ENCODE measurements at places on chromosomes 12 and 14. TPM values are rescaled to one million over a fixed set of nuclear protein-coding genes. Genes with fewer than 3 reads are reported as not detected.

RIC8B gene
- total RNA-seq, result 16.5 TPM

ENTPD5 gene
- total RNA-seq, result 14.4 TPM

ABCD4 gene
- 48.0 TPM for total RNA-seq

KERA gene
- total RNA-seq, result not detected

SLC10A1 gene
- not detected for total RNA-seq

ARMH4 gene
- 0.14 TPM for total RNA-seq

C12orf42 gene
- total RNA-seq, result 0.52 TPM

KRT77 gene
- total RNA-seq, result not detected

GOLGA5 gene
- 17.6 TPM for total RNA-seq

STXBP6 gene
- not detected for total RNA-seq

CIDEB gene
- total RNA-seq, result 6.9 TPM

NEUROD4 gene
- total RNA-seq, result not detected

DAO gene
- total RNA-seq, result not detected

HOXC5 gene
- total RNA-seq, result not detected

SAMD15 gene
- total RNA-seq, result 0.27 TPM

RAB35 gene
- total RNA-seq, result 59.6 TPM

MYH7 gene
- total RNA-seq, result not detected

NOS1 gene
- total RNA-seq, result 0.07 TPM

MUCL1 gene
- not detected for total RNA-seq

SLC16A7 gene
- total RNA-seq, result 41.8 TPM

OAS2 gene
- 56.6 TPM for total RNA-seq

CPNE6 gene
- total RNA-seq, result not detected

RHOJ gene
- total RNA-seq, result not detected

MAP3K9 gene
- 10.7 TPM for total RNA-seq

CMKLR1 gene
- not detected for total RNA-seq

MMP17 gene
- total RNA-seq, result not detected

HHIPL1 gene
- total RNA-seq, result 0.32 TPM

GPRC5D gene
- total RNA-seq, result not detected

TMEM132D gene
- not detected for total RNA-seq

TAS2R9 gene
- not detected for total RNA-seq

CCDC177 gene
- not detected for total RNA-seq

ADAM21 gene
- total RNA-seq, result 0.39 TPM

EXD2 gene
- 7.1 TPM for total RNA-seq

GPD1 gene
- total RNA-seq, result 0.35 TPM

PARPBP gene
- total RNA-seq, result 26.5 TPM

IGF1 gene
- 1.4 TPM for total RNA-seq

ETV6 gene
- 80.7 TPM for total RNA-seq

KLRB1 gene
- not detected for total RNA-seq
